ENCODE measurements at places on chromosomes 6 and 20. TPM values are rescaled to one million over a fixed set of nuclear protein-coding genes. Genes with fewer than 3 reads are reported as not detected.

MUC22 gene
- not detected for polyA plus RNA-seq

DNA sequence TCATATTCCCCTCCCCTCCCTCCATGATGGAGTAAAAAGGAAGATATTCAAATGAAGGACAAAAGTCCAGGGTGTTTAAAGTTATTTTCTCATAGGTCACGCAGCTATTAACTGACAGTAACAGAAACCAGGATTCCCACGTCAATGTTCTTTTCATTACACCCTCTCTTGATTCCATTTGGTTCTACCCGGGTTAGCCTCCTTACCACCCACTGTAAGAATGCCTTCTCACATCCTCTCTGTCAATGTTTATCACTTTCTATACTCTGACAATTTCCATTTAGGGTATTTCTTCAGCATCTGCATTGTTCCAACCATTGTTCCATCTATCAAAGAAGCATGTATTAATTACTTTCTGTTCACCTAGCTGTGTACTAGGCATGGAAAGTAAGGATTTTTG lies 52.1 kb downstream of the NUDT3 start:
- peak; percentile 55 for DNase-seq

RNF182 gene
- polyA plus RNA-seq = 1.6 TPM

GRCh38 chr20:8875586-8875985 lies 193.3 kb upstream of the PLCB4 start:
- no peak for DNase-seq

- DNase-seq = no peak
These were observed 27.6 kb downstream of the PLAGL2 start for GRCh38 chr20:32179934-32180333.

- DNase-seq = peak; percentile 78
These were observed 1.7 kb upstream of the DYNLT1 start for GRCh38 chr6:158646023-158646910.

- DNase-seq = peak; percentile 88
These were observed 21.9 kb upstream of the CHMP4B start for GRCh38 chr20:33789109-33789857.

DNA sequence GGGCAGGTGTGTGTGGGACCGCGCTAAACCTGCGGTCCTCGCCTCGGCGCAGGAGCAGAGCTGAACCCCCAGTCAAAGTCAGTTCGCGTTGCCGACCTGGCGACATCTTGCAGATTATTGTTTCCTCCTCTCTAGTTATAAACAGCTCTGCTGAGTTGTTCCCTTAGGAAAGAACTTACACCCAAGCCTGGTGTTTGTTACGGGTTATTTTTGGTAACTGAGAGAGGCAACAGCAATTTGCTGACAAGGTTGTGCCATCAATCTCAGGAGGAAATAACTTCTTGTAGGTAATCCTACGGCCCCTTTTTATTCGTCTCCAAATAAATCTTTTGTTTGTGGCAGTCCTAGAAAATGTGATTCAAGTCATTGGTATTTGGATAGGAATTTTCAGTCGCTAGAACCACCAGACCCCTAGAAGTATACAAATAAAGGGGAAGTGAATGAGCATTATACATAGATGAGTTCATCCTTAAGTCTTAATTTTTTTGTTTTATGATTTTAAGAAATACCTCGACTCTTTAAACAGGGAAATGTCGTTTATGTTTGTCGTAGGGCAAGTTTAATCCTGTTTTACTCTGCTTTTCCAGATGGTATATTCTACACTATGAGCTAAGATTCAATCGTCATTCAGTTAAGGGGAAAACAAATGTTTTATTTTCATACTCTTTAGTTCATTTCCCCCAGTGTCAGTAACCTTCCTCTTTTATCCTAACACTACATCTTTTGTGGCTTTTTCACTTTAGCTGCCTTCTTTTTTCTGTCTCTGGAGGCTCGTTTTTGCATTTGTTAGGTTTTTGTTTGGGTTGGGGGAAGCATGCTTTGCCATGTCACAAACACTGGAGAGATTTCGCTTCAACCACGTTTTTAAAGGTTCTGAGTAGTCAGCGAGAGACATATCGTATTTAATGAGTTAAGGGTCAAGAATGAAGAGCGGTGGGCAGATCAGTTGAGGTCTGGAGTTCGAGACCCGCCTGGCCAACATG lies 1.2 kb downstream of the PM20D2 start:
- peak; percentile 24 for DNase-seq

DNA sequence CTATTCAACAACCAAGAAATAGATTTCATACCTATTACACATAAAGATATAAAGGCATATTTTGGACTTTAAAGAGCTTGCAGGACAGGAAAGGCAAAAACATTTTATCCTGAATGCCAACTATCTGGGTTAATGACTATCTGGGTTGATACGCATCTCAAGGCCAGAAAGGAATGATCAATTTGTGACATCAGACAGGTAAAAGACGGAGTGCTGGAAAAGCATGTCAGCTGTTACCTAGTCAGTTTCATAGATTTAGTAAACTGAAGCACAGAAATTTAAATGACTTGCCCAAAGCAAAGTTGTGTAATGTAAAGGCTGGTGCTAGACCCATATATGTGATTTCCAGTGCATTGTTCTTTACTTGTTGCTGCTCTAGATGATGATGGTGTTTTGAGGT lies 36.8 kb downstream of the HDAC2 start:
- no peak for DNase-seq

GRCh38 chr20:3420211-3420707 lies 12.8 kb upstream of the DNAAF9 start:
- DNase-seq = no peak

DSP gene
- 153 TPM for polyA plus RNA-seq

DNA sequence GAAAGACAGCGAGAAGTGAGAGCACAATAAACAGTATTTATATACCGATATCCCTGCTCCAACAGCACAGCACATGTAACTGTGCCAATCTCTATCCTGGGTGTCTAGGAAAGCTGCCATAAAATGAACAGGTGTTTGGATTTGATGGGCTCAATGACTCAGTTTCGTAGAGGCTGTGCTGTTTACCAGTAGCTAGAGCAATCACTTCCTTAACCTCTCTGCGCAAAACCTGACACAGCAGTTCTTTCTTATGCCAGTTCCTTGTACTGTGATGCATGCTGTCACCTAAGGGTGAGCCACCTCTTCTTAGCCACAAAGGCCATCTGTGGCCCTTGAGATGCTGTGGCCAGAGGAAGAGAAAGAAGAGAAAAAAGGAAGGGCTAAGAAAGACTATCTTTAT lies 59.3 kb downstream of the SHPRH start:
- peak; percentile 12 for DNase-seq

GRCh38 chr6:33683051-33683571 lies 28.4 kb downstream of the UQCC2 start:
- no peak for DNase-seq

ZSCAN12 gene
- polyA plus RNA-seq = 7.7 TPM

FAM162B gene
- polyA plus RNA-seq = 0.73 TPM

RSPO4 gene
- 0.28 TPM for polyA plus RNA-seq

GRCh38 chr6:72561629-72562028 lies 60.2 kb upstream of the KCNQ5 start:
- no peak for DNase-seq

PI3 gene
- 37.4 TPM for polyA plus RNA-seq

DNA sequence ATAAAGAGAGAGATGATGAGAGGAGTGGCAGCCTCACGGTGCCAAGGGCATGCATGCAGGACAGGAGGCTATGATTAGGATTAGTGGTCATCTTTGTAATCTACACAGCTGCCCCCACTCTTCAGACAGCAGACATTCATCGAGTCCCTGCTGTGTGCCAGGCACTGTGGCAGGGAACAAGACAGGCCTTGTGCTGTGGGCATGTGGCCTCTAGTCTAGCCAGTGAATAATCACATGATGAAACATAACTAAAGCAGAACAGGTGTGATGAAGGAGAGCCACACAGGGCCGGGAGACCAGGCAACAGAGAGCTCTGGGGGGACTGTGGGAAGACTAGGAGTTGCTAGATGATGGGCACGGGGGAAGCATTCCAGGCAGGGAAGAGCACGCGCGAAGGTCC lies 22.2 kb downstream of the TOX2 start:
- no peak for DNase-seq

- no peak for DNase-seq
These were observed 556.9 kb downstream of the CD83 start for GRCh38 chr6:14674458-14674857.

GRCh38 chr6:105600336-105601260 lies 197.7 kb upstream of the PREP start:
- no peak for DNase-seq

DNA sequence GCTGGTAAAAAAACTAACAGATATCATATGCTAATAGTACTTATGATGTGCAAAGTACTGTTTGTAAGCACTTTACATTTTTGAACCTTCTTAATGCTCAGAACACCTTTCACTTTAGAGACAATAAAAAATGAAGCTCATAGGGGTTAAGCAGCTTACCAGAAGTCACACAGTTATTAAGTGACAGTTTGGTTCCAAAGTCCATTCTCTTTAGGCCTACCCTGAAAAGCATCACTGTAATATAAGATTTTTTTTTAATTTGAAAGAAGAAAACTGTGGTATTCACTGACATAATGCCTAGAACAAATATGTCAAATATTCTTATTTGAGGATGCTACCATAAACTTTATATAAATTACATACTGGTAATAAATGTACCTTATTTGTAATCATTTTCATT lies 127.6 kb upstream of the RUNX2 start:
- DNase-seq = peak; percentile 10

STX16 gene
- polyA plus RNA-seq = 80.6 TPM

DNA sequence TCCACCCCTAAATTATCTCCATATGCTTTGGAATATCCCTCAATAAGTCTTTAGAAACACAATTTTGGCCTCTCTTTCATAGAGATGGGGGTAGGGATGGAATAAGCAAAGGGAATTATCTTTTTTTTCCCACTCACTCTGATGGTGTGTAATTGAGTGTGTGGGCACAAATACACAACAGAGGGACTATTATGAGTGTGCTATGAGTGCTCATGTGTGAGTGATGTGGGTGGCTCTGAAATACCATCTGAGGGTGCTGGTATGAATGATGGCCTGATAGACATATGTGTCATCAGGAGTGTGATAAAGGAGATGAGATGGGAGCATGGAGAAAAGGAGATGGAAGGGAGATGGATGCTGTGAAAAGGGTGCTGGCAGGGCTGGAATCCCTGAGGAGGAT lies 35.6 kb downstream of the GSS start:
- no peak for DNase-seq

GRCh38 chr6:111070105-111071005 lies 16.9 kb upstream of the SLC16A10 start:
- DNase-seq = no peak

DNA sequence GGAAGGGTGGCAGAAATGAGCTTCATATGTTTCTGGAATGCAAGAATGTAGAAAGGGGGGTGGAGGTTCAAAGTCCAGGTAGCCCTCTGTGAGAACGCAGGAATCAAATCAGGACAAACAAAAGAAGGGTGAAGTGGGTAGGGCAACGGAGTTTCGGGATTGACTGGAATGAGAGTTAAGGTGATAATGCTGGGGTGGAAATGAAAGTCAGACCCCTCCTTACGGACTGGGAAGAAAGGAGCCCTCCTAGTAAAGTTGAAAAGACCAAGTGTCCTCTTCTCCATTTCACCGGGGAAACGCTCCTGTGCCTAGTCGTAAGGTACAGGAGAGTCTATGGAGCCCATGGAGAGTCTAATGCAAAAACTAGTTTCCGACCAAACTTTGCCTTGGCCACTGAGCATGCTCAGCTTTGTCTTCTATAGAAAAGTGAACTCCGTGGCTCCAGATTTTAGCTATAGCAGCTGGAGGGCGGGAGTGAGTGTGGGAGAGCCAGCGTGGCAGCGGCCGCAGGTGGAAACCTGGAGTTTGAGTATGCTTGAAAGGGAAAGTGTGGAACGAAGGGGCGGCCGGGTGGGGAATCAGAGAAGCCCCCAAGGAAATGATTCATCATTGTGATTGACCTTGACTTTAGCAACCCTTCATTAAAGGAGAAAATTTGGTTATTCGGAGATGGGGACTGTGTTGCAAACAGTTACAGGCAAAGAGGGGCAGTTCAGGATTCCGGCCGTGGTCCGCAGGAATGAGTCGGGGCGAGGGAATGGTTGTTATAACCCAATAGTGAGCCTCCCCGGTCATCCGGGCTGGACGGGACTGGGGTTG lies 1.3 kb upstream of the LRRC1 start:
- peak; percentile 67 for DNase-seq

DNA sequence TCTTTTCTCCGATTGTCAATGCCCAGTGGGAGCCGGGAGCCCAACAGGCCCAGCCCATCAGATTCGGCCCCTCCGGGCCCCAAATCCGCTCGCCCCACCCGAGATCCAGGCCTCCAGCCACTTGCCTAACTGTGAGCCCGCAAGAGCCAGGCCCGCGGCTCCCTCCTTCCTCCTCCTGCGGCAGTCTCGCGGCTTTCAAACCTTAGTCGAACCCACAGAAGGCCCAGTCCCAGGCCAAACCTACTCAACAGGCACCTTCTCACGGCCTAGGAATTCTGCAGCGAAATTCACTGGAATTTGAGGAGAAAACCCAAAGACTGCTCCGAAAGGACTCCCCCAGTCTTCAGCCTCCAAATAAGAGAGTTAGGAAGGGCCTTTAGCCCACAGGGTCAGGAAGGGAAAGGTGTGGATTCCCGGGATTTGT lies 2.8 kb upstream of the TFAP2A start:
- no peak for DNase-seq

RIPPLY2 gene
- polyA plus RNA-seq = 0.88 TPM

DNA sequence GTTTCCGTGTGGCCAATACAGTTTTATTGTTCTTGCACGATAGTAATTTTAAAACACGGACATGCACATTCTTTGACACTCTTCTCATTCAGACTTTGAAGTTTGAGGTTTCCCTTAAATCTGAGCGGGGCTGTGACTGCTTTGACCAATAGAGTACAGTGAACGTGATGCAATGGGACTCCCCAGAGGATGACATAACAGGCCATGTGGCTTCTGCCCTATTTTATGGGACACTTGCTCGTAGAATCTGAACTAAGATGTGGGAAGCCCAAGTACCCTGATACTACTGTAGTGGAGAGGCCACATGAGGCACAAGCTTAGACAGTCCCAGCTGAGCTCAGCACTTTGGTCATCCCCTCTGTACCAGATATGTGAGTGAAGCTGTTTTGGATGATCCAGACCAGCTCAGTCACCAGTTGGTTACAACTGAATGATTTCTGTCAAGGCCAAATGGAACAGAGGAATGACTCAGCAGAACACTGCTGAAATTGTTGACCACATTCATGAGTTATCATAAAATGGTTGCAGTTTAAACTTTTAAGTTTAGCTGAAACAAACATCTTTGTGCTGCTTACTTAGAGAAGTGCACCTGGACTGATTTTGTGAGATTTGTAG lies 279.4 kb downstream of the RFPL4B start:
- no peak for DNase-seq

DNA sequence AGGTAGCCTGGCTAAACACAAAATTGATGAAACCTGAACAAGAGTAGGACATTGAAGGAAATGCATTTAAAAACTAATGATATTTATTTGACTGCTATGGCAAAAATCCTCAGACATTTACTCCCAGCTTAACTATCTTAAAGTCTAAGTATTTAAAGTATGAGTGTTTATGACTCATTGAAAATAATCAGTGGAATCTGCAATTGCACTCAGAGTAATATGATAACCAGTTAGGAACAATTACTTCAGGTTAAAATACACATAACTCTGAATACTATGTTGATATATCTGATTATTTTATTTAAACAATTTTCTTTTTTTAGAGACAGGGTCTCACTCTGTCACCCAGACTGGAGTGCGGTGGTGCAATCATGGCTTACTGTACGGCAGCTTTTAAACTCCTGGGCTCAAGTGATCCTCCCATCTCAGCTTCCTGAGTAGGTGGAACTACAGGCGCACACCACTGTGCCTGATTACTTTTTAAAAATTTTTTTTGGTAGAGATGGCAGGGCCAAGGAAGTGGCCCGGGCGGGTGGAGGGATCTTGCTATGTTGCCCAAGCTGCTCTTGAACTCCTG lies 43.9 kb downstream of the FILIP1 start:
- DNase-seq = no peak

All from large intestine (tissue), 12 donors.